HepG2 (cell line): ENCODE measurements at places on chromosomes 7 and 10.

GRCh38 chr7:116357781-116358670 is 141.5 kb upstream of the CAV2 start:
- DNase-seq, result no peak

GRCh38 chr10:60353519-60354258 is 36.0 kb downstream of the ANK3 start:
- no peak for DNase-seq

- no peak for DNase-seq
These were observed 64.9 kb downstream of the DNAJB9 start for GRCh38 chr7:108634535-108634934.

DNA sequence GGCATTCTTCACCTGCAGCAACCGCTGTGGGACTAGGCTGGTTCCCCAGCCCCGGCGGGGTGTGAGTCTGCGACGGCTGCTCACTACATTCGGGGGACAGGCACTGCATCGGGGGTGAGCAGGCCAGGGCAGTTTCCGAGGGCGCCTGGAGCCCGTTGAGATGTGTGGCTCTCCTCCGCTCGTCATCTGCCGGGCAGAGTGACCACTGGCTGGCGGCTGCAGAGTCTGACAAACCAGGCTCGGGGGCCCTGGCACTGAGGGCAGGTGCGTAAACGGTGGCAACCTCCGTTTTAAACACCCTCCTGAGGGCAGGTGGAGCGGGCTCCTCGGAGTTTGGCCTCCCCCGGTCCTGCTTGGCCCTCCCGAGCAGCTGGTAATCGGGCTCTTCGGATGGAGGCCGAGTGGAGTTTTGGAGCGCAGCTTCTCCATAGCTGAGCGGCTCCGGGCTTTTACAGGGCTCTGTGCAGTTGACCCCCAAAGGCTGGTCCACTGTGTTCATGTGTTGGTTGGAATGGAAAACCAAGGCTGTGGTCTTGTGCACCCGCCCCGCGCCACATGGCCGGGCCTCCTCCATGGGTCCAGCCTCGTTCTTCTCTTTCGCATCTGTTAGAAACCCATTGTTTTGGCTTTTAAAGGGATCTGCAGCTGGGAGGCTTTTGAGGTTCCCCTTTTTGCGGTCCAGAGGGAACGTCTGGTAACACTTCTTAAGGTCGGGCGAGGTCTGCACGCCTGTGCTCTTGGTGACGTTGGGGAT is 20.9 kb downstream of the INSYN2A start:
- DNase-seq, result no peak

DNA sequence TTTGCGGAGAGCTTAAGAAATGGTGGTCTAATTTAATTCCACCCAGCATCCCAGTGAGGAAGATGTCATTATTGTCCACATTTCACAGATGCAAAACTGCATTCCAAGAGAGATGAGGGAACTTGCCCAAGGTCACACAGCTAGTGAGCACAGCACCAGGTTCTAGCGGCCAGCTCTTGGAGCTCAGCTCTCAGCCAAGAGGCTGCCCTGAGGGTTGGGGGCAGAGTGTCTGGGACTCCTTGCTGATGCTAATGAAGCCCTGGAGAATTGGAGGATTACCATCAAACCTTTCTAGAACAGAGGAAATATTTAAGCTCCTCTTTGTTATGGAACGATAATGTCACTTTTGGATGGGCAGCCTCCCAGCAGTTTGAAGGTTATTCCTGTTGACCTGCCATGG is 48.0 kb downstream of the PLPP4 start:
- no peak for DNase-seq

DNA sequence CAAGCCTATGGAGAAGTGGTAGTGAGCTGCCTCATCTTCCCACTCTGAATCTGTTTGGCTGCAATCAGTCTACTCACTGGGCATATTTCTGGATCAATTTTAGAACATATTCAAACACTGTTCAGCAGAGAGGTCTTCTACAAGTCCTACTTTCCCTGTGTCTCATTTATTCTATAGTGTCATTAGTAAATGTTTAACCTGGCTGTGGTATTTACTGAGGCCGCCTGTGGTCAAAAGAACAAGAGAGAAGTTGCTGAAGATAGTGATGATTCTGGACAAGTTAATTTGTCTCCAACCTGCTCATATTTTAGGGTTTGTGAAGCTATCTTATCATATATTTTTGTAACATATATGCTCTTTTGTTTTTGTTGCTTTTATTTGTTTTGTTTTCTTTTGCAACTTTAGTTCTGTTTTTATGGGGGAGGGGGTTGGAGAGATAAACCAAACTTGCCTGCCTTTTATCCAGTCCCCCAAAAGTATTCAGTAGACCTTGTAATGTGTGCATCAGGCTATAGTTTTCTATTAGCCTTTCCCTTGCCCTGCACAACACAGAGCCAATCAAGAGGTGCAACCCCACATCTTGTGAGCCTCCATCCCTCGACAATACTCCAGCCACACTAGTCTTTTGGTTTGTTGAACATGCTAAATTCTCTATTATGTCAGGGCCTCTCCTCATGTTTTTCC is 362.8 kb upstream of the MBL2 start:
- DNase-seq, result peak; percentile 39

DNA sequence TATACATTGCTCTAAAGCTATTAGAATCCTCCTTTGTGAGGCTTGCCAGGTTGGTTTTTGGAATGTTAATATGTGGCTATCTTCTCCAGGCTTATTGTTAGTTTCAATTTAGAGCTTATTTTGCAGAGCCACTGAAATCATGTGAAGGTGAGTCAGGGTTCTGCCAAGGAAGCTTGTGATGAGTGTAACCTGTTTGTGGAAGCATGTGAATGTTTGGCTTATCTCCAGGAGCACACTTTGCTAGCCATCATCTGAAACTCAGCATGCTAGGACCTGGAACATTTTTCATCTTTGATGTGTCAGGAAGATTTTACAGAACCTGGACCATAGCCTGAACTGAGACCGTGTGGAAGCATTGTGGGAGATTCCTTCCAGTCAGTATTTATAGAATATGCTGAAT is 197.3 kb downstream of the PPP1R9A start:
- peak; percentile 34 for DNase-seq

DNA sequence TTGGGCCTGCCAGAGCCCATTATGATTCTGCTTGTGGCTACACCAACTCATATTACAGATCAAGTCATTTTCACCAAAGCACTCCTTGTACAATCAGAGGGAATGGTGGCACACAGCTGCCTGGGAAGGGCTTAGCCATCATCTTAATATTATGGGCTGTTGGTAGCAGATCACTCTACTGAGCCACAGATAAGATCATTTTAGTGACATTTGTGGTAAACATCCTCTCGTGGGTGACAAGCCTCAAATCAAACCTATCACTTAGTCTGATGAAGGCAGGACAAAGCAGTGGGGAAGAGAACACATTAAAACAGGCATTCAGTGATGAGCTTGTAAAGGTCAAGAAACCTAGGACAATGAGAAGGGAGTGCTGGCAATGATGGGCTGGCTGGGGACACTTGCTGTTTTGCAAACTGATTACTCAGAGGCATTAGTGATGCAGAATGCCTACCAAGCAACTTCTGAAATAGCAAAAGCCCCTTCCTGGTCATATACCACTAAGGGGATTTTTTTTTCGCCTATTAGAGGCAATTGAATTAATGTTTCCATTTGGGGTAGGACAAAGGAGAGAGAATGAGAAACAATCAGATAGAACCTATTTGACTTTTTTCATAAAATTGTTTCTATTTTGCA is 137.5 kb upstream of the WDR11 start:
- no peak for DNase-seq

DNA sequence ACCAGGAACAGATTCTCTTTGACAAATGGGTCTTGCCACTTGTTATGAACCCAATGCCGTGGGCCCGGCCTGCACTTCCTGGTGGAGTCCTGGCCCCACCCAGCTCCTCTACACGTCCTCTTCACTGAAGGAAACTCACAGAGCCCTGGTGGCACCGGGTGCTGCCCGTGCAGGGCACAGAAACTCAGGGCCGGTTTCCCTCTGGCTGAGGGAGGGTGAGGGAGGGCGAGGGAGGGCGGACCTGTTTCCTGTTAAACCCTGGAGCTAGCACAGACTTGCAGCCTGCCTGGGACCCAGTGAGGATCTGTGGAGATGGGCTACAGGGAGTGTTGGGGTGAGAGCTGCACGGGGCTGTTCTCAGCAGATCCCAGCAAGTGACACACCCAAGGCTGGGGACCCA is 596.3 kb downstream of the PTPRN2 start:
- DNase-seq, result no peak

DNA sequence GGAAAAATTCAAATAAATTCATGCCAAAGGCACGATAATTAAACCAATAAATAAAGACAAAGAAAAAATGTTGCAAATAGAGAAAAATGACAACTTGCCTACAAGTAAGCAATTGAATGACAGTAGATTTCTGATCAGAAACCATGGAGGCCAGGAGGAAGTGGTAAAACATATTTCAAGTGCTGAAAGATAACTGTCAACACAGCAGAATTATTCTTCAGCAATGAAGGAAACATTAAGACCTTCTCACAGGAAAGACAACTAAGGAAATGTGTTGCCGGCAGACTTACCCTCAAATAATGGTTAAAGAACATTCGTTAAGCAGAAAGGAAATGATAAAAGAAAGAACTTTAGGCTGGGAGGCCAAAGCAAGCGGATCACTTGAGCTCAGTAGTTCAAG is 30.4 kb downstream of the RUNDC3B start:
- DNase-seq, result no peak

DNA sequence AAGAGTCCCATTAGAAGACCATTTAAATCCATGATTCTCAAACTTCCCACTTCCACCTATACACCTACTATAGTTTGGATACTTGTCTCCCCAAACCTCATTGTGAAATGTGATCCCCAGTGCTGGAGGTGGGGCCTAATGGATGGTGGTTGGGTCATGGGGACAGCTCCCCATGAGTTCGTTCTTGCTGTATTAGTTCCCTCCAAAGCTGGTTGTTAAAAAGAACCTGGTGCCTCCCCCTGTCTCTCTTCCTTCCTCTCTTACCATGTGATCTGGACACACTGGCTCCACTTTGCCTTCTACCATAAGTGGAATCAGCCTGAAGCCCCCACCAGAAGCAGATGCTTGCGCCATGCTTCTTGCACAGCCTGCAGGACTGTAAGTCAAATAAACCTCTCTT is 53.9 kb downstream of the WIPF3 start:
- DNase-seq, result no peak

DNA sequence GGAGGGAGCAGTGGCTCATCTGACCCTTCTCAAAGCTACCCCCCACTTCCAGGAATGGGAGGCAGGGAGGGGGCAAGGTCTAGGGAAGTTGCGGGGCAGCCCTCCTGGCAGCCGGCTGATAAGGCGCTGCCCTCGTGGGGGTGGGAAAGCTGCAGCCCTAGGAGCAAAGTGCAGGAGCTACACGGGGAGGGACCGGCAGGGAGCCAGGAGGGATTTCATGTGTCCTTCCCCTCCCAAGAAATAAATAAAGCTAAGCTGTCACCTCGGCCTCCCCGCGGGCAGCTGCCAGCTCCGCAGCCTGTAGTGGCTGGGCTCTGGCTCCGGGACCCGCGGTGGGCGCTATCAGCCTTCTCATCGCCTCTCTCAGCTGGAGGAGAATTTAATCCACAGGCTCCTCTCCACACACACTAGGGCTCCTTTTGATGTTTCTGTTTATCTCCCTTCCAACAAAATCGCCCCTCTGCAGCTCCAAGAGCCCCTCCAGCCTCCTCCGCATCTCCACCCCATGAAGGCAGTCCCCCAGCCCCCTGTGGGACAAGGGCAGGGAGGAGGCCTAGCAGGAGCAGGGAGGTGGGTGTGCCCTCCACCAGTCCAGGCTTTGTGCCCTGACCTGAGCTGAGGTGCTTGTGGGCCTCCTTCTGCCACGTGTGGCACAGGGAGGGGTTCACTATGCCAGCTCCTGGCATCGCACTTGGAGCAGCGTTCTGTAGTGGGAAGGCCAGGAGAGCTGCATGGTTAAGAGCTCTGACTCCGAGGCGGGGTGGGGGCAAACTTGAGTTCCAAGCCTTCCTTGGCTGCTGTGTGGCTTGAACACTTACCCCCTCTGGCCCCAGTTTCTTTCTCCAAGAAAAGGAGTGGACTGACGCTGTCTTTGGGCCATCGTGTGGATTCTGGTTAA is 80.5 kb downstream of the C10orf105 start:
- peak; percentile 68 for DNase-seq

GRCh38 chr10:47239211-47239610 is 60.8 kb upstream of the GDF10 start:
- DNase-seq, result no peak

DNA sequence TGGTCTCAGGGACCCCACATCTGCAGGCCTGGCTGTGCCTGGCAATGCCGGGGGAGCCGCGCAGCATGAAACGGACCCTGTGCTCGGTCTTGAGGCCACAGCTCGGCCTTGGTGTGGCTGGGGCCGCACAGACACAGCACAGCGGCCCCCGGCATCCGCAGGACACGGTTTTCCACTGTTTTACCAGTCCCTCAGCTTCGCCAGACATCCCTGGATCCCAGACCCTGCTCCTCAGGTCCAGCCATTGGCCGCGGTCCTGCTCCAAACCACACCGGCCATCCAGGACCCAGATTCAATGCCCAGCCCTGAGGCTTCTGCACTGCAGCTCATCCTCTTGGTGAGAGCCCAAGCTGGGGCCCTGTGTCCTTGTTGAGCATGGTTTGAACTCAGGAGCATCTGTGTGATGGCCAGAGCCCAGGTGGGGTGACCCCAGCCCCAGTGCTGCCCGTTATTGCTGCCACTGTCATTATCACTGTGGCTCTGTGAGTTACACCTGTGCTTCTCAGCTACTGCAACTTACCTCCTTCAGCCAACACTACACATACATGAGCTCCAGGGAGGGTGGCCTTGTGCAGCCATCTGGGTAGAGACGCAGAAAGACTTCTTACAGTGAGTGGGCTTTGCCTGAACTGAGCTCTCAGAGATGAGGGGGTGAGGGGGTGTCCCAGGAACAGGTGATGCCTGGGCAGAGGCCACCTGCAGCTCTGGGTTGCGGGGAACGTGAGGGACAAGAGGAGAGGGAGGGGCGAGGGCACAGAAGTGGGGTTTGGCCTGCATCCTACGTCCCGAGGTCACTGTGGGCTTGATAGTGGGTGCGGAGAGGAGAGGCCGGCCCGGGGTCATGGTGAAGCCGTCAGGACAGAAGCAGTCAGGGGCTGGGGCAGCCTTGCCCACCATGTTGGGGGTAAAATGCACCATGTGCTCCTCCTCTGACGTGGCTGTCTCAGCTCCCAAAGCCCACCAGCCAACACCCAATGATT is 567.6 kb downstream of the PTPRN2 start:
- DNase-seq, result no peak

DNA sequence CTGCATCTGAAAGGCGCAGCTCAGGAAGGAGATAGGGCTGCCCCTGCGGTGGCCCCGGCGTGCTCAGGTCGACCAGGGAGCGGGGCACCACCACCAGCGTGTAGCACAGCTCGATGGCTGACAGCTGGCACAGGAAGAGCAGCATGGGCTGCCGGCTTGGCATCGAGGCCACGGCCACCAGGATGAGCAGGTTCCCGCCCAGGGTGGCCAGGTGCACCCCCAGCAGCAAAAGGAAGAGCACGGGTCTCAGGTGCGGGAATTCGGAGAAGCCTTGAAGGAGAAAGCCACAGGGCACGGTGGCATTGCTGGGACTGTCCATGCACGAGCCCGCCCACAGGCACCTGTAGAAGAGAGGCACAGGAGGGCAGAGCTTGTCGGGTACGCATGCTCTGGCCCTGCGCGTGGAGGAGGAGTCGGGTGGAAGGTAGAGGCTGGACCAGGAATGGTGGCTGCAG is 33.9 kb downstream of the TAS2R41 start:
- DNase-seq, result no peak
